ENCODE measurements at places on chromosomes 3 and 15.

- DNase-seq, result no peak
These were observed 322.6 kb upstream of the FRG2C start for GRCh38 chr3:75341324-75342067.

GRCh38 chr3:53835257-53835656 lies 11.0 kb downstream of the CHDH start:
- DNase-seq, result no peak

DNA sequence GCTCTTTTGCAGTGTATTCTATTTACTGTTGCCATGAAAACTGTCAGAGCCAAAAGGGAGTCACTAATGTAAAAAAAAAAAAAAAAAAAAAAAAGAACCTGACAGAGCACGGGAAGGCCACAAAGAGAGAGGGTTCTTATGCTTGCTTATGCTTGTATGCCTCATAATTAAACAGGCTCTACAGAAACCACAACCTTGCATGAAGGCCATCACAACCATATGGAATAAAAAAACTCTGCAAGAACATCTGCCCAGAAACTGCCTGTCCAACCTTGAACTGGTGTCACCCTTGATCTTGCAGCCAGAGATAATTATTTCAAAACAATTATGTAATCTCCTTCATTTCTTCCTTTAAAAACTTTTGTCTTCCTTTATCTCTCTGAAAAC lies 50.1 kb downstream of the CFAP20DC start:
- DNase-seq, result no peak

DNA sequence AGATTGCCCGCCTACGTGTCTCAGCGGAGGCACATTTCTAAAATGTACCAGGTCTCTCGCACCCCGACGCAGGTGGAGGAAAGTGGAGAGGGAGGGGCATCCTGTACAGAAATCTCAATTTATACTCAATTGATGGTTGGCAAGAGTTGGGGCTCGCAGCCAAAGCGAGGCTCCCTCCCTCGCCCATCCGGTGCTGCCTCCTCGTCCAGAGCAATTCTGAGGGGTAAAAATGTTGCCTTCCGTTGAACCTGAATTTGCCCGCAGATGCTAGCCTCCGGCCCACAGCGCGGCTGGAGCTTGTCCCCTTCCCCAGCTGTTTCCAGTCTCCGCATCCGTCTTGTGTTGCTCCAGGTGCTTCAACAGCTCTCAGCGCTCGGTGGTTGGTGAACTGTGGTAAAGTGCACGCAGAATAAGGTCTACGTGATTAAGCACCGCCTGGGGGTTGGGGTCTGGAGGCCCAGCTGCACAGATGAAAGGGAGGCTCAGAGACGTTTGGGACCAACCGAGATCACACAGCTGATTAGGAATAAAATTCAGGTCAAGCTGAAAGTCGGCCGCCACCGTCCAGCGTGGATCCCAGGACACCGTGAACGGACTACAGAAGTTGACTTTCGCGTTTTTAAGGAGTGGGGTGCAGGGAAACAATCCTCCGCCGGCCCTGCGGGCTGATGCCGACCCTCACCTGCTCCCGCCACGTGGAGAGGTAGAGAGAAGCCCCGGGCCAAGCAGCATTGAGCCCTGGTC lies 846 bp upstream of the POLG start:
- DNase-seq, result no peak

All from fibroblast of skin of left biceps (primary cell).